PC-9 (cell line): ENCODE measurements at places on chromosomes 6 and 20. TPM values are rescaled to one million over a fixed set of nuclear protein-coding genes. Genes with fewer than 3 reads are reported as not detected.

Gene GABRR1
- total RNA-seq = not detected in 2 replicates

Gene AFDN
- 101 and 108 TPM in 2 replicates for total RNA-seq

Gene VGLL2
- total RNA-seq = not detected in 2 replicates

GRCh38 chr20:58654337-58654736, 3.3 kb downstream of the STX16 start:
- no peaks in the 10 kb centered on the region for H3K27me3 ChIP-seq
- no peak overlapping the region for H3K27ac ChIP-seq
- H3K4me3 ChIP-seq = no peak overlapping the region
- peaks cover 18% of the 10 kb centered on the region for H3K36me3 ChIP-seq
